ENCODE measurements at places on chromosomes 2 and 18. TPM values are rescaled to one million over a fixed set of nuclear protein-coding genes. Genes with fewer than 3 reads are reported as not detected.

- peak; percentile 71 for DNase-seq
Measured at GRCh38 chr2:86623043-86623493, 597 bp downstream of the RNF103 start.

GRCh38 chr2:381181-381580, 93.3 kb upstream of the ALKAL2 start:
- no peak for DNase-seq

- DNase-seq, result peak; percentile 36
Measured at GRCh38 chr2:227163998-227164762, at the start of the genes COL4A3 and COL4A4. COL4A3 (plus strand) TSS chr2:227164624; CDS start chr2:227164727, 103 bp downstream. COL4A4 (minus strand) TSS chr2:227164205; CDS start chr2:227147483, 16,722 bp downstream.

GRCh38 chr18:65343571-65343970, 407.2 kb upstream of the CDH7 start:
- no peak for DNase-seq

GRCh38 chr2:39541011-39541930, 104.2 kb upstream of the MAP4K3 start:
- DNase-seq, result no peak

DNA sequence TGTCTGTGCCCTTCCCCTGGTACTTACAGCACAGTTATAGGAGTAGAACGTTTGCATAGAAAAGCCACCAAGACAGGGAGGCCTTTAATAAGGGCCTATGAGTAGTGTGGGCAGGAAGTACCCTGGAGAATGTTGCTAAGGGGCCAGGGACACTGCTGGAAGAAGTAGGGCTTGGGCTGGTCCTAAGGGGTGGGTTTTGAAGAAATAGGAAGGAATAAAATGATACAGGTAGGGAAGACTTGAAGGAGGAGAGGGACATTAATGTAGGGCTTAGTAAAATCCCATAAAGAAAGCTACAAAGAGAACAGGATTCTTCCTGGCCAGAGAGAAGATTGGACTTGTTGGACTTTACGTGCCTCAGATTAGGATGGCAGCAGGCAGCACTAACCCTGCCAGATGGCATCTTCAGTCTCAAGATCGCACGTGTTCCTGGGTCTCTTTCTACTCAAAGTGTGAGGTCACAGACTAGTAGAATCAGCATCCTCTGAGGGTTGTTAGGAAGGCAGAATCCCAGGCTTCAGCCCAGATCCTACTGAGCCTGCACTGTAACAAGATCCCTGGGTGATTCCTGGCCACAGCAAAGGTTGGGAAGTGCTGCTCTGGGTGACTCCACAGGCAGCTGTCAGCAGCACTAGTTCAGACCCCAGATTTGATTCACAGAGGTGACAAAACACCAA, 39.2 kb downstream of the EPAS1 start:
- DNase-seq, result peak; percentile 44

GRCh38 chr18:48313792-48314191, 95.4 kb downstream of the ZBTB7C start:
- DNase-seq, result no peak

GRCh38 chr2:12921321-12921720, 204.6 kb downstream of the TRIB2 start:
- DNase-seq, result no peak

- DNase-seq, result no peak
Measured at GRCh38 chr18:32174719-32175118, 15.1 kb upstream of the MEP1B start.

GRCh38 chr18:9330419-9330818, 4.2 kb upstream of the TWSG1 start:
- no peak for DNase-seq

- DNase-seq, result no peak
Measured at GRCh38 chr2:205017381-205017780, 472.1 kb downstream of the PARD3B start.

DNA sequence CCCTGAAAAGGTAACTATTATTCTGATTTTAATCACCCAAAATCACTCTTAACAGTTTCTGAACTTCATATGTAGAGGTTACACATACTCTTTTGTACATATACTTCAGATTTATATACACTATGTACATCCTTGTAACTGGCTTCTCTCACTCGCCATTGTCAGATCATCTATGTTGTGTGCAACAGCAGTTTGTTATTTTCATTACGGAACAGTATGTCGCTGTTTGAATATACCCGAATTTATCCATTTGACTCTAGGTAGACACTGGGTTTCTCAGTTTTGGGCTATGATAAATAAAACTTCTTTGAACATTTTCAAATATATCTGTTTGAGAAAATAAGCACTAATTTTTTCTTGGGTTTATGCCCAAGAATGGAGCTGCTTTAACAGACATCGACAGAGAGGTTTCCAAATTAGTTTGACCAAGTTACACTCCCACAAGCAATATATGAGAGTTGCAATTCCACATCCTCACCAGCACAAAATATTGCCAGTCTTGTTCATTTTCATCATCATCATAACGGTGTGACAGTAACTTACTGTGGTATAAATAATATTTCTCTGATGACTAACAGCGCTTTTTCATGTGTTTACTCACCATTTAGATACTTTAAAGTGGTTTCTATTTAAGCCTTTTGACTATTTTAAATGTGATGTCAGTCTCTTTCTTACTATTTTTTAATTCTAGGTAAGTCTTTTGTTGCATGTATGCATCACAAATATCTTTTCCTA, 80.9 kb downstream of the SMC6 start:
- no peak for DNase-seq

- no peak for DNase-seq
Measured at GRCh38 chr2:176169181-176169580, 12.1 kb downstream of the HOXD3 start.

- no peak for DNase-seq
Measured at GRCh38 chr2:234985608-234986245, 33.9 kb downstream of the SH3BP4 start.

- DNase-seq, result no peak
Measured at GRCh38 chr2:210158236-210158635, 13.0 kb downstream of the KANSL1L start.

- no peak for DNase-seq
Measured at GRCh38 chr2:10973766-10974165, 62.0 kb downstream of the KCNF1 start.

DNA sequence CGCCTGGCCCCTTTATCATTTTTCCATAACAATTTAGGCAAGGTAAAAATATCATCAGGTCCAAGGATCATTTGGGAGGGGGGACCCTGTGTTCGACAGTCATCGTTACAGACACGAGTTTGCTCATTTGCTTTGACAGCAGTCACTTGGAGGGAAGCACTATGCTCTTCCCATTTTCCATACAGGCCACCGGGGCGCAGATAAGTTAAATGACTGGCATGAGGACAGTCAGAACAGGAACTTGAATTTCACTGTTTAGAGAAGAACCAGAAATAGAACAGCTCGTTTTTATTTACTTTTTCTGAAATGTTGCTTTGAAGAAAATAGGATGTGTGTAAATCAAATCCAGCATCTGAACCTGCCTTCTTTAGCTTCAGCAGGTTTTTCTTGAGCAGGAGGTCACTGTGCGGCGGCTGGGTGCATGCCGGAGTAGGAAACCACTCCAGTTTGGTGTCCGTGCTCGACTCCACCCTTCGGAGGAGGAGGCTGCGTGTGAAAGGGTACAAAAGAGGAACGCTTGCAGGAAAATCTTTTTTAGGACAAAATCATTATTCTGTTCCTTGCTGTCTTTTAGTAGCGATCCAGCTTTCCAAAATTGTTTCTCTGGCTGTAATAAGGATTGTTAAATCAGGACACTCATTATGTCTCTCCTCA, 15.2 kb downstream of the NPAS2 start:
- DNase-seq, result no peak

DNA sequence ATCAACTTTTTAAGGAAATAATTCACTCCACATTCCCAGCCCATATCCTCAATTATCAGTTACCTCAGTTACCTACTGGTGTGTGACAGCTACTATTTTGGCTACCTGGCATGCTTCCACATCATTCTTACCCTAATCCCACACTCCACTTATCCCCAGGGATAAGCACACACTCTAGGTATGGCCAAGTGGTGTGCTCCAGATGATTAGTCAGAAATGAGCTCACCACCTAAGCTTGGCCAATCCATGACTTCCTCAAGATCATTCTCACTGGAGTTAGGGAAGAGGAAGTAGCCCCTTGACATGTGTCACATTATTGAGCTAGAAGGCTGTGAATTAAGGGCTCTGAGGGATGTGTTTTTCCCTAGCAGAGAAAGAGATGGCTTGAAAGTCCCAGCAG, 20.9 kb upstream of the SMAD4 start:
- DNase-seq, result peak; percentile 22

DNA sequence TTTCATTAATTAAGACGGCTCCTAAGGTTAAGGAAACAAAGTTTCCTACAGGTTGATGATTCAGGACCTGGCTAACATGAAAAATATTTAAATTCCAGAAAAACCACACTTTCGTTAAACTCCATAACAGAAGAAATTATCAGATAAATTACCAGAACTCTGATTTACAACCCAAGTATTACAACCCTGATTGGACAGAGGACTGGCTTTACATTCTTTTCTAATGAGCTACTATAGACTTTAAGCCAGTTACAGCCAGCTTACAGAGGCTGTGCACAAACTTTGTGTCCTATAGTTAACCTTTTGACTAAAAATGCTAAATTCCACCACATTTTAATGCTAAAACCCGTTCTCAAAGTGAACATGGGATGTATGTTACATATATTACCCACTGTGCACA, 458.6 kb downstream of the KCNJ3 start:
- peak; percentile 6 for DNase-seq

DNA sequence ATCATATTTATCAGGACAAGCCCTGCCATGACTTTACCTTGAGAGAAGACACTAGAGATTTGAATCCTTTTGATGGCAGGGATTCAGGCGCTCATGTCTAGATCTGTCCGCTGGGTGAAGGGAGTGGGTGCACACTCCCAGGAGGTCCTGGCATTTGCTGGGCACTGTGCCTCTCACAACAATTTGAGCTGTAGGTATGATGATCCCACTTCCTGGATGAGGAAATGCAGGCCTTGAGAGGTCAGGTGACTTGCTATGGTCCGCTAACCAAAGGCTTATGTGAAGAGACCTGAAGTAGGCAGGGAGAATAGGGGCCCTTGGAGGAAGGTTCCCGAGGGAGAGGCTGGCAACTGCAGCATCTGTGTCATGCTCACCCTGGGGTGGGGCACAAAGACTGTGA, 206.1 kb downstream of the HAUS1 start:
- DNase-seq, result no peak

Gene PSTPIP2
- total RNA-seq, result 14.4 TPM

Gene ITGB6
- 46.3 TPM for total RNA-seq

Gene ARHGAP28
- total RNA-seq, result 9.4 TPM

Gene ING5
- 46.8 TPM for total RNA-seq

Gene ESPNL
- total RNA-seq, result 3.0 TPM

Gene CCDC85A
- total RNA-seq, result 10.5 TPM

Gene SERPINB2
- 1.3 TPM for total RNA-seq

Gene CCDC74B
- total RNA-seq, result 14.7 TPM

Gene TRIM54
- total RNA-seq, result 0.09 TPM

All from lung (tissue), 17 donors.